DMS 273 treated with DMSO at 0.1 percent for 48 hours (cell line): ENCODE measurements at places on chromosomes 16 and 17.
A peak's percentile ranks its signal among the peaks of the same experiment; 100 is the strongest.

DNA sequence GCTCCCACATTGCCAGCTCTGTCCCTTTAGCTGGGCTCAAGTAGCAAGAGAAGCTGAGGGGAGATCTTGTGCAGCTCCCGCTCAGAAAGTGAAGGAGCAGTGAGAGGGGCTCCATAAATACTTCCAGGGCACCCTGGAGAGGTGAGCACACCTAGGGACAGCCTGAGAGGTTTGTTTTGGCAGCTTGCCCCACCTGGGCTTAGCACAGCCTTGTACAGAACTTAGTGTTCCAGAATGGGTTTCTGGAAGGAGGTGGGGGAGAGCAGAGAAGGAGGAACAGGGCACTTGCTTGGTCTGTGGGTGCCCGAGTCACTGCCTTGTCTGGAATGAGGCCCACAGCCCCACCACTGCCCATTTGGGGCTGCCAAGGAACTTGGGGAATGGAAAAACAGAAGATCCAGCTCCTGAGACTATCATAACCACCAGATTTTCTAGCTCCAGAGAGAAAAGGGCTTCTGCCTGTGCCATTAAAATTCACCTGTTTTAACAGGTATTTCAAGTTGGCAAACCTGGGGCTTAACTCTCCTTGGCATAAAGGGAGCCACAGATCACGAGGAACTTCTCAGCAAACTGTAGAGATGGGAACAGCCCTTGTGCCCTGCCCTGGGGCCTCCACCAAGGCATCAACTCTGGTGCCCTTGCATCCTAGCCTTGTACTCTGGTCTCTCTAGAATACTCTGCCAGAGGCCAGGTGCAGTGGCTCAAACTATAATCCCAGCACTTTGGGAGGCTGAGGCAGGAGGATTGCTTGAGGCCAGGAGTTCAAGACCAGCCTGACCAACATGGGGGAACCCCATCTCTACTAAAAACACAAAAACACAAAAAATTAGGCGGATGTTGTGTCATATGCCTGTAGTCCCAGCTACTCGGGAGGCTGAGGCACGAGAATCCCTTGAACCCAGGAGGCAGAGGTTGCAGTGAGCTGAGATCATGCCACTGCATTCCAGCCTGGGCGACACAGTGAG lies 1.9 kb downstream of the PRR15L start:
- DNase-seq = no peak

DNA sequence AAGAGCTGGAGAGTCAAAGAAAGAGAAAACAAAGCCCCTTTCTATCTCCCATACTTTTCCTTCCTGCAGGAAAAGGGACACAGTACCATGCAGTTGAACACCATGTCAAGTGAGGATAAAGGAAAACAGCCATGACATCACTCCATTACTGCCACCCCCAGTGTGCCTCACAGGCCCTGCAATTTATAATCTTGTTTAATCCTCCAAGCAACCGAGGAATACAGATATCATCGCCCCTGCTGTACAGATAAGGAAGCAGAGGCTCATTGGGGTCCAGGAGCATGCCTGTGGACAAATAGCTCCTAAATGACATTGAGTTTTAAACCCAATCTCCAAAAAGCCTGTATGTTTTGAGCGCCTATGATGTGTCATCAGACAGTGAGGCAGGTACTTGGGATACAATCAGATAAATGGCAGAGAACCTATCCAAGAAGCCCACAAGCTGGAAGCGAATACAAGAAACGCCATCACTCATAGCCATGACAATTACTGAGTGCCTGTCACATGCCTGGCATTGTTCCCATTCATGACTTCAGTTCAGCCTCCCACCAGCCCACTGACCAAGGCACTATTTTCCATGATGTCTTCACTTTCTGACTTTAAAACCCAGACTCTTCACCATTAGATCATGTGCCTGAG lies 45.5 kb downstream of the CPPED1 start:
- DNase-seq = no peak

GRCh38 chr17:42338427-42338985 lies 49.7 kb downstream of the STAT3 start:
- no peak for DNase-seq

DNA sequence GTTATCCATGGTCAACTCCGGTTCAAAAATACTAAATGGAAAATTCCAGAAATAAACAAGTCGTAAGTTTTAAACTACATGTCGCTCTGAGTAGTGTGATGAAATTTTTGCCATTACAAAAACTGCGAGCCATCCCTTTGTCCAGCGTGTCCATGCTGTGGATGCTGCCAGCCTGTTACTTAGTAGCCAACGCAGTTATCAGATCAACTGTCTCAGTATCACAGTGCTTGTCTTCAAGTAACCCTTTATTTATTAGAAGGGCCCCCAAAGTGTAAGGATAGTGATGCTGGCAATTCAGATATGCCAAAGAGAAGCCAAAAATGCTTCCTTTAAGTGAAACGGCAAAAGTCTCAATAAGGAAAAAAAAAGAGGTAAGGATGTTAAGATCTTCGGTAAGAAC lies 23.9 kb downstream of the SNN start:
- DNase-seq = no peak

GRCh38 chr17:56723421-56723820 lies 110.3 kb downstream of the C17orf67 start:
- DNase-seq = no peak

GRCh38 chr17:77763023-77763422 lies 195.5 kb upstream of the TNRC6C start:
- DNase-seq = no peak

DNA sequence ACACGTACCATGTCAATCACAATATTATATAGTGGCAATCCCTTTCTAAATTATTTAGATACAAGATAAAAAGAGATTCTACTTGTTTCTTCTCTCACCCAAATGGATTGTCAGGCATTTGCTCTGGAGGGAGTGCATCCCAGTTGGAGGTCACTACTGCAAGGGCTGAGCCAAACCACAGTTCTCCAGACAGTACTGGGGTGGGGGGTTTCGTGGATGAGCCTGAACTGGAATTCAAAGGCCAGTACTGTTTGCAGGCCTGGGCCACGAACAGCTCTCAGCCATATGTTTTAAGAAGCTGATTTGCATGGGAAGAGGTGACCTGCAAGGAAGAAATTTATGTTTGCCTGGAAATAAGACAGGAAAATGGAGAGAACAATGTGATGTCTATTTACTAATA lies 314.9 kb downstream of the PMP22 start:
- no peak for DNase-seq

DNA sequence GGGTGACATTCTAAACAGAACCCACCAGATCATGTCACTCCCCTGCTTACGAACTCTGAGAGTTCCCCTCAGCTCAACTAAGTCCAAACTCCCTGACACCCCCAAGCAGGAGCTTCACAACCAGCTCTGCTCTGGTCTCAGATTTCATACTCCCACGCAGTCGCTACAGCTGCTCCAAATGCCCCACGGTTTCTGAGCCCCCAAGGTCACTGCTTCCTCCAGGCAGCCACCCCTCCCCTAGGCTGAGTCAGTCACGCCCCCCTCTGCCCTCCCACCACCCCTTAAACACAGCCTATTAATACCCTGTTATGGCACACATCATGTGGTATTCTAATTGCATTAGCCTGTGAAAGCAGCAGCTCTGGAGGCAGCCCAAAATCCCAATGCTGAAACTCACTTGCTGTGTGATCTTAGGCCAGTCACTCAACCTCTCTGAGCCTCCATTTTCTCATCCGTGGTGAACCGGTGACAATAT lies 51.5 kb downstream of the GSG1L start:
- DNase-seq = peak; percentile 46

DNA sequence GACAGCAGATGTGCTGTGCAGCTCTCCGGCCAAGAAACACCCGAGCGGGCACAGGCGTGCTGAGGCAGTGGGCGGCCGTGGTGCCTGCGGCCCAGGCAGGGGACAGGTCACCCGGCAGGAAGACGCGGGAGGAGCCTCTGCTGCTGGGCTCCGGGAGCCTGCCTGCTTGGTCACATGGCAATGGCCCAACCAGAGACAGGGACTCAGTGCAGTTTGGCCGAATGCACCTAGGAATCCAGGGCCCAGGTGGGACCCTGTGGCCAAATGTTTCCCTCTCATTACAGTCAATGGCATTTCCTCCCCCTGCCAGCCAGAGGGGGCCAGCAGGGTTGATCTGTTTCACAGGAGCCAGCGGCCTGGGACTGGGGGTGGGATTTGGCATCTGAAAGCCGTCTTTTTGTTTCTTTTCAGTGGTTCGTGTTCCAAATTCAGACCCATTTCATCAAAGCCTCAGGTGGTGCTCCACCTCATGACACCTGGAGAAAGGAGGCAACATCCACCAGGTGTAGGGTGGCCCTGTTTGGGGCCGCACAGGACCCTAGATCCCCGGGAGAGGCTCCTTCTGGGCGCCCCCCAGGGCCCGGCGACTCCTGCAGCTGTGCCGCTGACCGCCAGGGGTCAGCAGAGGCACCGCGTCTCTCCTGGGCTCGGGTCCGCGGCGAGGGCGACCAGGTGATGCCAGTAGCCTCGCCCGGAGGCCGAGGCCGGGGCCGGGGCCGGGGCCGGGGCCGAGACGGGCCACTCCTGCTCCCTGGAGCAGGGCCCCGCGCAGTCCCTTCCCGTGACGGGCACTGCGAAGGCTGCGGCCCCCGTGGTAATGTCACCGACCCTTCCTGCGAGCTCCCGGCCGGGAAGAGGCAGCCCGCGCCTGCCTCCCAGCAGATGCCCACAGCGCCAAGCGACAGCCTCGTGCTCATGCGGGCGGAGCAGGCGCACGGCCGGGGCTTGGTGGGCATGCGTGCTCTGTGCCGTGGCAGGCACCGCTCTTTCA lies 118.5 kb downstream of the C16orf78 start:
- DNase-seq = peak; percentile 93

- no peak for DNase-seq
Measured at GRCh38 chr16:2040787-2041522, 6.7 kb downstream of the NTHL1 start.

DNA sequence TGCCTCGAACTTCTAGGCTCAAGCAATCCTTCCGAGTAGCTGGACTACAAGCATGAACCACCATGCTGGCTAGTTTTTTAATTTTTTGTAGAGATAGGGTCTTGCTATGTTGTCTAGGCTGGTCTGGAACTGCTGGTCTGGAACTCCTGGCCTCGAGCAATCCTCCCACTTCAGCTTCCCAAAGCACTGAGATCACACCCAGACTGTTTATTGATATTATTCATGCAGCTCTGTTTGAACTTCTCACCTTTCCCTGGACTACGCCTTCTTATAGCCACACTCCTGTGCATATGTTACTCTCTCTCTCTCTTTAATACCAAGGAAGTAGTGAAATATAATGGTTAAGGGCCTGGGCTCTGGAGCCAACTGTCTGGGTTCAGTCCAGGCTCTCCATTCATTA lies 4.6 kb downstream of the COG7 start:
- DNase-seq = no peak

- no peak for DNase-seq
Measured at GRCh38 chr16:3804426-3805016, 76.0 kb downstream of the CREBBP start.

DNA sequence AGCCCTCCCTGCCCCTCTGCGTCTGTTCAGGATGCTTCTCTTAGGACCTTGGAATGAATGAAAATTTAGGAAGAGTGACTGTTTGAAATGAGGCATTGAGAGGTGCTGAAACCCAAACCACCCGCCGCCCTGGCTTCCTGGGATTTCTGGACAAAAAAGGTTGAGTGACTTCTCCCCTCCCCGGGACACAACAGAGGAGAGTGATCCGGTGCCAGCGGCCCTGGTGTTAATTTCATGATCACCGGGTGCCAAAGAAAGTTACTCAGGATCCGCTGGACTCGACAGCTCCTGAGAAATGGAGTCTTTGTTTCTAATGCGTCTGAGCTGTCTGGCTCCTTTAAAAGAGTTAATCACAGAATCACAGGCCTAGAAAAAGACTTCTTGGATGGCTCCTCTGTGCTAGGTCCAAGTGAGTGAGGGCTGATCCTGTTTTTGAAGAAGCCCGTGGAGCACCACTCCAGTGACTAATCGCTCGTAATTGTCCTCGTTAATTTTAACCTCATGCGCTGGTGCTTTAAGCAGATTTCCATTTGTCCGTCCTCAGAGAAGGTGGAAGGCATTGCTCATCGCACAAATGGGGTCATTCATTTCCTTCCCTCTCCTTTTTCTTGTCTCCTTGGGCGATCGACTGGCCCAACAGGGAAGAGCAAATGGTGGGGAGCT lies 144.4 kb upstream of the ZFHX3 start:
- no peak for DNase-seq

- DNase-seq = no peak
Measured at GRCh38 chr16:12515746-12516145, 287.9 kb downstream of the CPPED1 start.

- DNase-seq = no peak
Measured at GRCh38 chr16:29192329-29193247, 207.7 kb downstream of the LAT start.

DNA sequence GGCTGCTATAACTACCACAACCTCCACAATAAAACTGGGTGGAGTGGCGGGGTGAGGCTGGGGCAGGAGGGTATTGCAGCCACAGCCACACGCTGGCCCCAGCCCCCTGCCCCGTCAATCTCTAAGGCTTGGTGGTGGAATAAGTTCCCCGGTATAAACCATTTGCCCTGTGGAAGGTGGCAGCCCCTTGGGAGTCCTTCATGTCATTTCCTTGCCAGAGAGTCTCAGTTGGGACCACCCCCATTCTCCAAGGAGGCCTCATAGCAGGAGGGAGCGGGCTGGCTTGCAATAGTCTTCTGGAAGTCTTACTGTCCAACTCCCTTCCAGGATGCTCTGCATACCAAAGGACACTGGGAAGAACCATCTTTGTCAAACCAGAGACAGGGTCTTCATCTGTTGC lies 19.4 kb downstream of the CD300A start:
- no peak for DNase-seq

- DNase-seq = no peak
Measured at GRCh38 chr17:3667366-3668278, 756 bp downstream of the TAX1BP3 start.

DNA sequence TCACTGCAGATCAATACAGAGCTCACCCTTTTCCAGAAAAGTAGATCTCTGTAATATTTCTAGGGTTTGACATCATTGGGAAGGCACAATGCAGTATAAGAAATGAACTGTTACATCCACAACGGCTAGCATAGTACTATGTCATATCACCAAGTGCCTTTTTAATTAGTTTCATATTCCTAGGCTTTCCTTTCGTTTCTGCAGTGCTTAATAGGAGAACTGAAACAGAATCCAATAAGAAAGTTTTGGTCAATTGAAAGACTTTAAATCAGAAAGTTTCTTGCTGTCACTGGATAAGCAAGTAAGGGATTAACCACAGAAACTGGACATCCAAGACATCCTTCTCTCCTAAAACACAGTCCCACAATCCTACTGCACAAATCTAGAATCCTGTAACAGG lies 3.5 kb upstream of the RNF43 start:
- no peak for DNase-seq

GRCh38 chr16:19861811-19862327 lies 22.8 kb downstream of the GPRC5B start:
- DNase-seq = no peak
